ENCODE measurements at places on chromosomes 5 and 9.

DNA sequence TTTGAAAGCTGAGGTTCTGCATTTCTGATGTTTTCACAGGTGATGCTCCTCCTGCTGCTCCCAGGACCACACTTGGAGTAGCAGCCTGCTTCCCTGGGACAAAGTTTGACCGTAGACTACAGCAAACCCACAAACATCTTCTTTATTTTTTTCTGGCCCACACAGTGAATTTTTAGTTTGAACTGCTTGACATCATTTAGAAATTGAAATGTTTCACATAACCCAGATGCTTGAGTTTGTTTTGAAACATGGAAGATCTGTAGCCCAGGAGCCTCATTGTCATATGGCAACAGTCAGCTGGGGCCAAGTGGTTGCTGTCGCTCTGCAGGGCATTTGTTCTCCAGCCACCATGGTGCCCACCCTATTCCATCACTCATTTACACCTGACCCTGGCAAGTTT, 8.4 kb downstream of the SH3TC2 start:
- no peak for DNase-seq

- no peak for DNase-seq
Measured at GRCh38 chr9:71514344-71514975, 253.9 kb downstream of the CEMIP2 start.

DNA sequence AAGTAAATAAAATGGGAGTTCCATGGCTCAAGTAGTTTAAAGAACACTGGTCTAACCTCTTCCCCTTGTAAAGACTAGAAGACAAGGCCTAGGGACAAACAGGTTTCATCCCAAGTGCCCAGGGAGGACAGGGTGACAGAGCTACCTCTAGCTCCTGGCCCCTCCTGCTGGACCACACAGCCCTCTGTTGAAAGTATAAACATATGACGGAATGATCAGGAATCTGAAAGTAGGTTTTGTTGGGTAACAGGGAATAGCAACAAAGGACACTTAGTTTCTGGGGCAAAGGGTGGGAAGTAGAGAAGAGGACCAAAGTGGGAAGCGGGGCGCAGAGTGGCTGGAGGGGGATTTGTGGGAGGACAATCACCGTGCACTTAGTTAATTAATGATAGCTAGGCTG, 67.0 kb upstream of the DAB2IP start:
- no peak for DNase-seq

- no peak for DNase-seq
Measured at GRCh38 chr5:305459-305858, 16.1 kb upstream of the AHRR start.

GRCh38 chr5:33272288-33272687, 168.5 kb upstream of the TARS1 start:
- DNase-seq: no peak

DNA sequence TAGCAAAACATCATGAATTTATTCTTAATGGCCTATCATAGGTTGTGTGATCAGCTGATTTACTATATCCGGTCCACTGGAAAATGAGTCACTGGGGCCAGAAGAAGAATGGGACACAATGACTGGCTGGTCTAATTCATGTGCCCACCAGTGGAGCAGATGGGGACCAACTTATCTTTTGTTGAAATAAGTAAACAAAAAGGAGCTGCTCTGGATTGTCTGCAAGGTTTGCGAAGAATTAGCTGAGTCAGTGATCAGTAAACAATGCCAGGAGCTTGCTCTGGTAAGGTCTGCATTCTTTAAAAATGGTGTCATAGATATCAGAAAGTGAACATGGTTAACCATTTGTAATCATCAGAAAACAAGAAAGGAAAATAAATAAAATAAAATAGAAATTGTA, 128.0 kb downstream of the RASEF start:
- no peak for DNase-seq

- peak; percentile 15 for DNase-seq
Measured at GRCh38 chr5:178590141-178590923, at the start of gene COL23A1. COL23A1 (minus strand) TSS chr5:178590393.

DNA sequence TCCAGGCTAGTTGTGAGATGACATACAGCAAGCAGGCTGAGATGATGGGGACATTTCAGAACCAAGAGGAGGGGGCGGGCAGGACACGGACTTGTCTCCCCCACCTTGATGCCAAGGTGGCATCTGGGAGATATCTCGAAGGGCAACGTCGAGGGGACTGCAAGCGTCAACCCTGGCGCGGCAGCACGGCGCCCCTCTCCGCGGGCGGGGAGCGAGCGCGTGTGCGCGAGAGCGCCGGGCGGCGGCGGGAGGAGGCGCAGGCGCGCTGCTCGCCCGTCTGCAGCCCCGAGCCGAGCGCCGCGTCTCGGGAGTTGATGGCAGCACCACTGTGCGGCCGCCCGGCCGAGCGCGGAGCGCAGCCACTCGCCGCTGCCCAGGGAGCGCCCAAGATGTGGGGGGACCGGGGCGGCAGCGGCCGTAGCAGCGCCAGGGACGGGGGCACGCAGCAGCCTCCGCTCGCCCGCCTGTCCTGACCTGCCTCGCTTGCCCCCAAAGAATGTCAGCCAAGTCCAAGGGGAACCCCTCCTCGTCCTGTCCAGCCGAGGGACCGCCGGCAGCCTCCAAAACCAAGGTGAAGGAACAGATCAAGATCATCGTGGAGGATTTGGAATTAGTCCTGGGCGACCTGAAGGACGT, at the start of gene PRR16:
Gene PRR16 (plus strand): TSS at position 310 of the 636 bp plus-strand sequence.
- no peak for DNase-seq

GRCh38 chr9:112711050-112711689, 6.7 kb downstream of the INIP start:
- no peak for DNase-seq

- DNase-seq: no peak
Measured at GRCh38 chr5:53173083-53173482, 63.5 kb upstream of the MOCS2 start.

- no peak for DNase-seq
Measured at GRCh38 chr5:155307229-155307628, 293.7 kb downstream of the KIF4B start.

DNA sequence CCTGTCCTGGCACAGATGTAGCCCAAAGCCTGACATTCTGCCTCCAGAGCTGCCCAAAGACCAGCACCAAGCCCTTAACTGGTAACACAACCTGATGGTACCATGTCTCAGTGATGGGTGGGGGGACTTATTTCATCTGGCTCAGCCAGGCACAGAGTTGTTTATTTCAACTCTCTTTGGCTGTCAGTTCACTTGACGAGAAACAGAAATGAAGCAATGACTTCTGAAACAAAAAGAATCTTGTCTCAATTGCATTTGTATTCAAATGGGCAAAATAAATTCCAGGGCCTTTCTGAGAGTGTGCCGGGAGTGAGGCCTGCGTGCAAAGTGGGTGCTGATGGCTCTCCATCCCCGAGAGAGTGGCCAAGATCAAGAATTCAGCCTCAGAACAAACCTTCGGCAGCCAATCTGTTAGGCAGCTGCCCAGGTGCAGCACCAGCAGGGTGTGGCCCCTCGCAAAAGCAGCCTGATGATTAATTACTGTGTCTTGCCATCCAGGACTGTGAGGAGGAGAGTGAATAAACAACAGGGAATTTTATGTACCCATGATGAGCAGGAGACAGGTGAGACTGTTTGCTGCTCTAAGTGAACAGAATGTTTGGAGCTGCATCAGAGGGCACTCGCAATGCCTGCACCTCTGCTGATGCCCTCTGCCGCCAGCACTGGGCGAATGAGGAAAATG, 238.0 kb downstream of the HSPA4 start:
- DNase-seq: no peak

- DNase-seq: no peak
Measured at GRCh38 chr5:121890297-121890858, 38.7 kb downstream of the FTMT start.
